ENCODE measurements at places on chromosomes 2 and 18.

DNA sequence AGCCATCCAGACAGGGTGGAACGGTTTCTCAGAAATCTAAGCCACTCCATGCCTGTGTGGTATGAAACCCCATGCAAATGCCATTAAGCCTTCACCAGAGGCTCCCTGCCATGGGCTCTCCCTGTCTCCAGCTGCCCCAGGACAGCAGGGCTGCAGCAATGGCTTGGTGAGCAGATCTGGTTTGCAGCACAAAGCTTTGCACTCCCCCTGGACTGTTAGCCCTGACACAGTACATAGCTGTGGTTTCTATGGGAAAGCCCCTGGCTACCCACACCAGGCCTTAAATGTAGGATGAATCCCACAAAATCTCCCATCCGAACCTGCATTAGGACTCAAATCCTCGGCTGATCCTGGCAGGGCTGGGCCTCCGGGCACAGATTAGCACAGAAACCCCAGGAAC lies 291.6 kb downstream of the TNS1 start:
- H3K4me3 ChIP-seq, result no peak overlapping the region
- DNase-seq, result no peak
- H3K27me3 ChIP-seq, result peaks cover 7% of the 10 kb centered on the region
- H3K27ac ChIP-seq, result no peak overlapping the region

- H3K27ac ChIP-seq, result no peak overlapping the region
- H3K36me3 ChIP-seq, result no peaks in the 10 kb centered on the region
- H3K27me3 ChIP-seq, result peaks cover 17% of the 10 kb centered on the region
- H3K4me3 ChIP-seq, result no peak overlapping the region
- no peak for DNase-seq
Measured at GRCh38 chr18:23992089-23992940, 22.2 kb upstream of the TTC39C start.

DNA sequence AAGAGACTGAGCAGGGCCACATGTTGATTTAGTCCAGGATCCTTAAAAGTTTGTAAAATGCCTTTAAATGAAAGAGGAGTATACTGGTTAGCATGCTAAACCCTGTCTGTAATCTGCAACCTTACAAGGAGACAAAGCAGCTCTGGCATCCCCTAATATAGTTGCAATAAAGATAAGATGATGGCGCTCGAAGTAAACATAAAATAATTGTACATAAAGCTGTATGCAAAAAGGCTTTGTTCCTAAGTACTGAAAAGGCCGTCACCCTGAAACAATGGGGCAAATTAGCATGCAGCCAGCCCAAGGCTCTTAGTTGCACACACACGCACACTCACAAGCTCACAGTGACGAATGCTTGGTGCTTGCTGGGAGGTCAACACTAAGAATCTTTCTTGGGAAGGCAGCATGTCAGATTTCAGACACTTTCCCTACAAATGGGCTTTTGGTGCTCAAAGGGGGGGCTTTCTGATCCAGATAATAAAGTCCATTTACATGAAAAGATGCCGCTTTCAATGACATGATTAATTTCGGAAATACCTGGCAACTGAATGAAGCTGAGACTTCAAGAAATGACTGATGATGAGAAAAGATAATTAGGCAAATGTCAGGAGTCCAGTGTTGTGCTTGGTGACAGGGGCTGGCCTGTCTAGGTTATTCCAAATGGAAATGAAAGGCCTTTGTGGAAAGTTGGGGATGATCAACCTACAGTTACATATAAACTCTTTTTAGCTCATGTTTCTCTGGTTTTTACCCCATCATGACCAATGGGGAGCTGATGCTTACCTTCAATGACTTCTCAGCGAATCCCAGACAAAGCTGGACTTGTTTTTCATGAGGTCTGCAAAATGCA lies 370.3 kb downstream of the MEIS1 start:
- H3K4me3 ChIP-seq, result no peak overlapping the region
- peaks cover 3% of the 10 kb centered on the region for H3K27me3 ChIP-seq
- peaks cover 26% of the 10 kb centered on the region for H3K4me1 ChIP-seq
- no peaks in the 10 kb centered on the region for H3K36me3 ChIP-seq

- no peaks in the 10 kb centered on the region for H3K36me3 ChIP-seq
- H3K4me1 ChIP-seq, result no peaks in the 10 kb centered on the region
- no peaks in the 10 kb centered on the region for H3K27me3 ChIP-seq
- H3K4me3 ChIP-seq, result no peak overlapping the region
- no peak overlapping the region for H3K27ac ChIP-seq
Measured at GRCh38 chr2:192150166-192150565, 44.6 kb downstream of the TMEFF2 start.

GRCh38 chr18:33821503-33821902 lies 243.5 kb downstream of the ASXL3 start:
- H3K27me3 ChIP-seq, result peaks cover 33% of the 10 kb centered on the region
- H3K4me1 ChIP-seq, result no peaks in the 10 kb centered on the region
- no peak for DNase-seq

DNA sequence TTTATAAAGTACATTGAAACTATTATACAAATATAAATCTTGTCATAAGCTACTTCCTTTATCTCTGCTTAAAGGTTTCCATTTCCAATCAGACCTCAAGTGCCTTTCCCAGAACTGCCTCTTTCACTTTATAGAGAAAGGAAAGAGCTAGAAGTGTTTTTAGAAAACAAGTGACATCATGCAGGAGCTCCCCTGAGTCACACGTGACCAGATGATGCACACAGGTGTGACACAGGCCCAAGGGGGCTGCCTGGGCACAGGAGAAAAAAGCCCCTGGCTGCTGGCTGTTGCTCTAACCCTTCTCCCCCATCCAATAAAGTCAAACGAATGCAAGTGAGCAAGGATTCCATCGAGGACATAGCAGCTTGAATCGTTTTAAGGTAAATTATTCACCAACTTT lies 21.4 kb upstream of the SH3BP4 start:
- DNase-seq, result no peak
- H3K4me3 ChIP-seq, result no peak overlapping the region
- H3K36me3 ChIP-seq, result no peaks in the 10 kb centered on the region
- H3K4me1 ChIP-seq, result peaks cover 17% of the 10 kb centered on the region

DNA sequence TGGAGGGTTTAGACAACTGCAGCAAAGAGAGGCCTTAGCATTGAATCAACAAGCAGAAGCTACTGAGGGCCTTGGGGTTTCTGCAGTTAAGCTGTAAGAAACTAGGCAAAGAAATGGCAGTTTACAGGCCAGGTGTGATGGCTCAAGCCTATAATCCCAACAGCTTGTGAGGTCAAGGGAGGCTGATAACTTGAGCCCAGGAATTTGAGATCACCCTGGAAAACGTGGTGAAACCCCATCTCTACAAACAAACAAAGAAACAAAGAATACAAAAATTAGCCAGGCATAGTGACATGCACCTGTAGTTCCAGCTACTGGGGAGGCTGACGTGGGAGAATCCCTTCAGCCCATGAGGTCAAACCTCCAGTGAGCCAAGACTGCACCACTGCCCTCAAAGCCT lies 421.6 kb upstream of the CHST9 start:
- no peak overlapping the region for H3K27ac ChIP-seq
- peaks cover 13% of the 10 kb centered on the region for H3K4me1 ChIP-seq
- no peaks in the 10 kb centered on the region for H3K36me3 ChIP-seq
- H3K27me3 ChIP-seq, result peaks cover 3% of the 10 kb centered on the region
- no peak overlapping the region for H3K4me3 ChIP-seq
